Esophagus squamous epithelium (tissue), 5 donors: ENCODE measurements at places on chromosomes 1 and 21. TPM values are rescaled to one million over a fixed set of nuclear protein-coding genes. Genes with fewer than 3 reads are reported as not detected.

GRCh38 chr1:31739346-31739745 is 24.8 kb downstream of the ADGRB2 start:
- DNase-seq = no peak

- DNase-seq = no peak
Observed at GRCh38 chr1:218412171-218412570, 67.0 kb downstream of the TGFB2 start.

GRCh38 chr1:9262096-9262986 is 27.8 kb downstream of the H6PD start:
- no peak for DNase-seq

Gene MYOC
- total RNA-seq = 19.1 TPM

Gene CRABP2
- 377 TPM for total RNA-seq

DNA sequence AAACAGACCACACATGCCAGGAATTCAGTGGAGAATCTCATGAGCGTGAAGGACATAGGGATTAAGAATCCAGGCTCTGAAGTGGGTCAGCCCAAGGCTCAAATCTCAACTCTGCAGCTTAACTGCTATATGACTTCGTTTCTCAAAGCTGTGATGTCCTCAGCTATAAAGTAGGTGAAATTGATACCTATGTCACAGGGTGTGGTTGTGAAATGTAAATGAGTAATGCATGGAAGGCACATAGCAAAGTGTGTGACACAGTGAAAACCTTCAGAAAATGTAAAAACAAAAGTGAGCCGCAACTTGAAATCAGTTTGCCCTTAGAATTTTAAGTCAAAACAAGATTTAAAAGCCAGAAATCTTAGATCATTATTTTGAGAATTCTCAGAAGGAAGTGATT is 145.7 kb upstream of the PRMT6 start:
- DNase-seq = no peak

- no peak for DNase-seq
Observed at GRCh38 chr1:209375097-209375496, 208.4 kb upstream of the CAMK1G start.

Gene TARBP1
- 31.1 TPM for total RNA-seq

Gene KCNK1
- 11.2 TPM for total RNA-seq

Gene C1orf105
- total RNA-seq = not detected

GRCh38 chr21:43911935-43912487 is 47.0 kb downstream of the AGPAT3 start:
- DNase-seq = no peak

DNA sequence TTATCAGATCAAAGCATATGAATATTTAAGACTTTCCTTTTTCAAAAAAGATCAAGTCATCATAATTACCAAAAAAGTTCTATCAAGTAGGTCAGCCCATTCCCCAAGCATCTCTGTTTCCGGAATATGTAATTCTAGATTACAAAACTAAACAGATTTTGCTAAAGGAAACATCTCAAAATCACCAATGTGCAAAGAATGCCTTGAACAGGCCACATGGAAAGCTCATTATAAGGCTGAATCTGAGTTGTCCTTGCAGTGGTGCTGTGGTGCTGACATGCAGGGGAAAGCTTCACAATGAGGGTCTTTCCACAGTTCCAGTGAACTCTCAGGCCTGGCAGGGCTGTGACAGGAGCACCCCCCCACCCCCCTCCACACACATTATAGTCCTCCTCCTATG is 240.9 kb downstream of the OMA1 start:
- DNase-seq = no peak

DNA sequence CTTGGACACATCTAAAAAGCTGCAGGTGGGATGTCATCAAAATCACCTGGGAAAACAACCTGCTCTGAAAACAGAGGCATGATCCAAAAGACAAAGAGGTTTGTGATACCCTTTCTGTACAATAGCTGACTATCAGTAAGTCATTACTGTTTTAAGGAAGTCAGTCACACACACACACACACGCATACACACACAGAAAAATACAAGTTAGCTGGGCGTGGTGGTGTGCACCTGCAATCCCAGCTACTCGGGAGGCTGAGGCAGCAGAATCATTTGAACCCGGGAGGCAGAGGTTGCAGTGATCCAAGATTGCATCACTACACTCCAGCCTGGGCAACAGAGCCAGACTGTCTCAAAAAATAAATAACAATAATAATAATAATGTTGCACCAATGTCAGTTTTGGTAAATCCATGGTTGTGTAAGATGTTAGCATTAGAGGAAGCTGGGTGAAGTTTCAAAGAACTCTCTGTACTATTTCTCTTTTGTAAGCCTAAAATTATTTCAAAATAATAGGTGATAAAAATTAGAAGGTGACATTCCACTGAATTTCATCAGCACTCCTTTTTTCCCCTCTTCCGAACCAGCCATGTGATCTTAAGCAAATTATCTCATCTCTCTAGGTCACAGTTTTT is 9.9 kb upstream of the HLCS start:
- no peak for DNase-seq

DNA sequence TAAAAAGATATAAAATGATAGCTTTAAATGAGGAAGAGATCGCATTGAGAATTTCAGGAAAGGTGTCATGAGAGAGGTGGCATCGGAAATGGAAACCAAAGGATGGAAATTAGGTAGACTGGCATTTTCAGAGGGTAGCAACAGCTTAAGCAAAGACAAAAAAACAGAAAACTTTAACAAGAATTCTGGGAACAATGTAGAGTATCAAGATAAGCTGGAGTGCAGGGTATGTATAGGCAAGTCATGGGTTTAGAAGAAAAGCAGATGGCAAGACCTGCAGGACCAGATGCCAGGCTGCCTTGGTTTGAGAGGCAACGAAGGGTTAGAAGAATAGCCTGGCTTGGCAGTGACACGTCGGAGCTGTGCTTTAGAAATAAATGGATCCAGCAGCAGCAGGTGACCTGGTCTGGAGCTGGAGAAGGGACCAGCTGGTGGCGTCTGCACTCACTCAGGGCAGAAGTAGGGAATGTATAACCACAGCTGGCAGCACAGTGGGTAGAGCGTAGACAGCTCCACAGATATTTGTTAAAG is 149.4 kb upstream of the TIAM1 start:
- DNase-seq = no peak

DNA sequence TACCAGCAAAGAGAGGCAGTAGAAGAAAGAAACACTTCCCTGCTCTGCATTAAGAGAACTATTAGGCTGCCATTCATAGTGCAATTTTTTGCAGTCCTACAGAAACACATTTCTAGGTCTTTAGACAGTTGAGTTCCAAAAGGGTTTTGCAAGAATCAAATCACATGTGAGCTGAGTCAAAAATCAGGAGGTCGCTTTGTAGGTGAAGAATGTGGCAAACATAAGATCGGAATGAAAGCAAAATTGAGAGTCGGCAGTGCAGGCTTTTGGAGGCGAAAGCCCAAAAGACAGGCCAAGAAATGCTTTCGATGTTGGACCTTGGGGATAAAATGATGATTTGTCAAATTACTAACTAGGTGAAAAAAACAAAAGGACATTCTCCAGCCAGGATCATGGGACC is 213.5 kb upstream of the NRIP1 start:
- DNase-seq = no peak

GRCh38 chr1:91053630-91054029 is 31.8 kb upstream of the ZNF644 start:
- DNase-seq = no peak

- no peak for DNase-seq
Observed at GRCh38 chr1:166796620-166797236, 42.5 kb upstream of the POGK start.

DNA sequence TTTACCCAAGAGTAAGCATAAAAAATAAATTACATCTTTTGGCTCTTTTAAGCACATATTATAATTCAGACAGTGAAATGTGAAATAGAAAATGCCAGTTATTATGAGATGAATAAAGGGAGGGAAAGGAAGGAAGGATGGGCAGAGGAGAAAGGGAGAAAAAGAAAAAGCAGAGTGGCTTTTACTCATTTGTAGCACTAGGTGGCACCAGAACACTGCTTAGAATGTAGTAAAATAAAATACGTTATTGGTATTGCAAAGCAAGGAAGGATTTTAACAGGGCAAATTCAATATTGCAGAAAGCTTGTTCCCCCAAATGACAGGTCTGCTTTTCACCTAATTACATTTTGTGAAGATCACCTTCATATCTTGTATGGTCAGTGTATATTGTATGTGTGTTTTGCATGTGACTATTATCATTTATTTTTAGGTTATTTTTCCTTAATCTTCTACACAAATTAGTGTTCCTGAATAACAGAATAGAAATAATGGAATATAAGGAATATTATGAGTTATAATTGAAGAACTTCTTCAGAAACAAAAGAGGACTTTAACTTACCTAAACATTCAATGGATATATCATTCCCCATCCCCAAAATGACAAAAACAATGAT is 9.1 kb upstream of the PCNX2 start:
- no peak for DNase-seq

- no peak for DNase-seq
Observed at GRCh38 chr1:83619170-83619896, 379.6 kb downstream of the TTLL7 start.

Gene LHX8
- 0.23 TPM for total RNA-seq

- DNase-seq = no peak
Observed at GRCh38 chr1:224846119-224846907, 83.2 kb upstream of the DNAH14 start.

- no peak for DNase-seq
Observed at GRCh38 chr1:107524301-107524700, 383.5 kb downstream of the NTNG1 start.

- no peak for DNase-seq
Observed at GRCh38 chr21:29145354-29145782, 14.9 kb downstream of the MAP3K7CL start.

GRCh38 chr1:215987092-215987875 is 420.2 kb downstream of the KCTD3 start:
- DNase-seq = no peak

DNA sequence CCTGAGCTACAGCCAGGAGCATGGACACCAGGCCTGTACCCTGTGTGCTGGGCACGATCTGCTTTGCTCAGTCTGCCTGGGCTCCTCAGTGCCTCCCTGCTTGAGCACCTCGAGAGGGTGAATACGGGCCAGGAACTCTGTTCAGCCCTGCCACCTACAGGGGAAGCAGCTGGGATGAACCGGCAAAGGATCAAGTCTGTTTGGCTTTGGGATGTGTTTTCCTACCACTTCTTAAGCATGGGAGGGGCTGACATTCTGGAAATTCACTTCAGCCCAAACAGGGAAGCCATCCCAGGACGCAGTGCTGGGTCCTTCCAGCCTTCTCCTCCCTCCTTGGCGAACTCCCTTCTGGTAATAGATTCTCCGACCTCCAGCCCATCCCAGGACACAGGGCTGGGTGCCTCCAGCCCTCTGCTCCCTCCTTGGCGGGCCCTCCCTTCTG is 55.8 kb upstream of the SELENON start:
- DNase-seq = no peak

- no peak for DNase-seq
Observed at GRCh38 chr1:29875557-29876028, 639.3 kb downstream of the PTPRU start.

Gene INSRR
- not detected for total RNA-seq

DNA sequence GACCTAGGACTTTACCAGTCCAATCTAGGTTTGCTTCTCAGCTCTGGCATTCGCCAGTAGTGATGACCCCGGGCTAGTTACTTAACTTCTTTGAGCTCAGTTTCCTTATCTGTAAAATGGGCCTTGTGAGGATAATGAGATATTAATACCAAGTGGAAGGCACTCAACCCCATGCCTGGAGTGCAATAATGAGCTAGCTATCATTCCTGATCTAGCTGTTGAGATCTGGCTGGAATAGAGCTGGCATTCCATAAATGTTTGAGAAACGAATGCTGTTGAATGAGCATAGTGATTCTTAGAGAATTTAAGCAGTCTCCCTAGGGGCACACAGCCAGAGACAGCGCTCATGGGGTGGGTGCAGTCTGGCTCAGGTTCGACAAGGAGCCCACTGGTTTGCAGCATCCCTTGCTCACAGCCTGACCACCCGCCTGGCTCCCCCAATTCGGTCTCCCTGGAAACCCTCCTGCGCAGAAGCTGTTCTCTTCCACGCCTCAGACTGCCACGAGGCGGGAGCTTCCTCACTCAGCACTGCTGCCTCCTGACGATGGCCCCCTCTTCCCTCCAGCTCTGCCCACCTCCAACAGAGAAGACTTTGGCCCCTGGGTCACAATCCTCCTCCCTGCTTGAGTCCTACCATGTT is 32.5 kb downstream of the DHCR24 start:
- no peak for DNase-seq

DNA sequence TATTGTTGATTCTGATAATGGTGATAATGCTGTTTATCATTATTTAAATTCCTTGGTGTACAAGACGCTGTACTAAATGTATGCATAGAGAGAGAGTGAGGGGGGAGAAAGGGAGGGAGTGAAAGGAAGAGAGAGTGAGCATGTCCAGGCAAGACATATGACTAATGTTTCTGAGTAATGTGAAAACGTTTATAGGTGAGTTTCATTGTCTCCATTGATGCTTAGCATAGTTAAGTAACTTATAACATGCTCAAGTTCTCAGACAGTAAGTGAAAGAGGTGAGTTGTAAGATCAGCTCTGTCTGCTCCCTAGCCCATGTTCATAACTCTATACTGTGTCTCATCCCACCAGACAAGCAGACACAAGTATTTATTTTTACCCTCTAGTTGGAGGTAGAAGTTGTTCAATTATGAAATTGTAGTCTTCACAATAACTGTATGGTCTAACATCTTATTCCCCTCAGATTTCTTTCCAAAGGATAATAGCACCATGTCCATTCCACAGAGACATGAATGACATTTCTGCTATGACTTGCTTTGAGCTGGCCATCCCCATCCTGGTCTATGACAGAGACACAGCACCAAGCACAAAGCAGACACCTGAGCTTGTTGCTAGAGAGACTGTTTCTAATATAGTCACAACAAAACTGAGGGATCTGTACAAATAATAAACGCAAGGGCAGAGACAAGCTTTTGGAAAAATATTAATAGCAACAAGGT is 285.1 kb downstream of the CACNA1E start:
- DNase-seq = no peak

DNA sequence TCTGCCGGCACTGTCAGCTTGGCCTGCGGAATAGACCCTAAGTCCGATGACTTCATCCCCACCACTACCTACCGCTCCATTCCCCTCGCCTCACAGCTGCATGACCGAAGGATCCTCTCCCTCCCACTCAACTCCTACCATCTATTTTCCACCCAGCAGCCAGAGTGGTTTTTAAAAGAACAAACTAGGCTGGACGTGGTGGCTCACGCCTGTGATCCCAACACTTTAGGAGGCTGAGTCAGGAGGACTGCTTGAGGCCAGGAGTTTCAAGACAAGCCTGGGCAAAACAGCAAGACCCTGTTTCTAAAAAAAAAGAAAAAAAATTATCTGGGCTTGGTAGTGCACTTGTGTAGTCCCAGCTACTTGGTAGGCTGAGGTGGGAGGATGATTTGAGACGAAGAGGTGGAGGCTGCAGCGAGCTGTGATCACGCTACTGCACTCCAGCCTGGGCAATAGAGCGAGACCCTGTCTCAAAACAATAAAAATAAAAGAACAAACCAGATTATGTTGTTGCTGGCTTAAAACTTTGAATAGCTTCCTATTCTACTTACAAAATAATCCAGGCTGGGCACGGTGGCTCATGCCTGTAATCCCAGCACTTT is 59.0 kb downstream of the UBIAD1 start:
- no peak for DNase-seq

Gene FAM229A
- total RNA-seq = 7.1 TPM

- DNase-seq = no peak
Observed at GRCh38 chr21:34814529-34814951, 145.7 kb downstream of the CLIC6 start.
